ENCODE measurements at places on chromosomes 11 and 22.

GRCh38 chr22:46336119-46337078 lies 885 bp downstream of the TRMU start:
- DNase-seq = no peak

DNA sequence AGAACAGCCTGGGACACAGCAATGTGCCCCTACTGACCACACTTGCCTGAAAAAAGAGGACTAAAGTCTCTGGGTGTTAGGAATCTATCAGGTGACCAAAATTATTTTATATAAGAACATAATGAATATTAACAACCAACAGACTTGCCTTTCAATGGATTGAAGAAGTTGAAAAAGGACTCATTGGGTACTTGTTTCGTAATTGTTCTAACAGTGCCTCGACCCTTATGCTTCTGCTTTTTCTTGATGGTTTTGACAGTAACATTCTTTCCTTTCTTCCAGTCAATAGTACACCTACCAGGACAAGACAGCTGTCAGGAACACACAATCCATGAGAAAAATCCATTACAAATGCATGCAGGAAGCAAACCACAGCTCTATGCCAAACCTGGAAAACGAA lies 29.0 kb upstream of the PHLDA2 start:
- DNase-seq = no peak

DNA sequence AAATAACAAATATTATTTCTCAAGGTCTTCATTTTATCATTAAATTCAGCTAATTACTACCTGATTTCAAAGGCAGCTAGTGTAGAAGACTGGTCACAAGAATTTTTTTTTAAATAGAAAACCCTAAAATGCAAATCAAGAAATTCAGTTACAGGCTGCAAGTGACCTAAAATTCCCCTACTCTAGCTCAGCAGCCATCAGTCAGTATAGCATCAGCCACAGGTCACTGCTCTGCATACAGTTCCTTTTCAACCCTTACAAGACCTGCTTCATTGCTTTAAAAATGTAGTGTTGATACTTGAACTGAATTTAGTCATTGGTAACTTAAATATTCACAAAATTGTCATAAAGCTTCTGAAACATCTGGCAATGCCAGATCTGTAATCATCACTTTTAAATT lies 9.5 kb upstream of the B3GNT6 start:
- DNase-seq = no peak

GRCh38 chr11:26319906-26320305 lies 12.0 kb upstream of the ANO3 start:
- no peak for DNase-seq
